Stimulated activated effector memory CD8-positive, alpha-beta T cell treated with anti-CD3 and anti-CD28 coated beads, Interleukin-12 subunit alpha, Interleukin-12 subunit beta, amount 100 ng/mL, for 72 hours (primary cell): ENCODE measurements at places on chromosomes 3 and 15.
A peak's percentile ranks its signal among the peaks of the same experiment; 100 is the strongest.

- DNase-seq = peak; percentile 45
These were observed 420 bp downstream of the SLC27A2 start for GRCh38 chr15:50182219-50183013.

DNA sequence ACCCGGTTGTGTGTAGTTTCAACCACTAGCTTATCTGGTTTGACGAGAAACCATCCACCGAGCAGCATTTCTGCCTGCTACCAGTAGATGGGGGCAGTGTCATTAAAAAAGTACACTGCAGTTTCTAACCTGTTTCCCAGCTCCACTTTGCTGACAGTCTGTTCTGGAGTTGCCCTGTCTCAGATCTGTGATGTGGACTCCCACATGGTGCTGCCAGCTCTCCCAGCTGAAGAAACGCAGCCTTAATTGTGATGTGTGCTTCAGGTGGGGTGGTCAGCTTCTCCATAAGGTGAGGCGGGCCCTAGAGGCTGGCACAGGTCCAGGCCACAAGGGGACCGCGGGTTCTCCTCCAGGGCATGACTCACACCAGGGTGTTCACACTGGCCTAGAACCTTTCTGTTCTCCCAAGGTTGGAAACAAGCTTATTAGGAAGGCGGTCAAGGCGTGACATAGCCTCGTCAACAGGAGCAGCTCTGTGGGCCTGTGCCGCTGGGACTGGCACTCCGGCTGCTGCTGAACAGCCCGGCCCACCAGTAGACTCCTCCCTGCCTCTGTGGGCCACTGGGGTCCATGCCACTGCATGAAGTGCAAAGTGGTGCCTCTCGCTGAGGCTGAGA lies 2.9 kb upstream of the FAM43A start:
- peak; percentile 84 for DNase-seq

DNA sequence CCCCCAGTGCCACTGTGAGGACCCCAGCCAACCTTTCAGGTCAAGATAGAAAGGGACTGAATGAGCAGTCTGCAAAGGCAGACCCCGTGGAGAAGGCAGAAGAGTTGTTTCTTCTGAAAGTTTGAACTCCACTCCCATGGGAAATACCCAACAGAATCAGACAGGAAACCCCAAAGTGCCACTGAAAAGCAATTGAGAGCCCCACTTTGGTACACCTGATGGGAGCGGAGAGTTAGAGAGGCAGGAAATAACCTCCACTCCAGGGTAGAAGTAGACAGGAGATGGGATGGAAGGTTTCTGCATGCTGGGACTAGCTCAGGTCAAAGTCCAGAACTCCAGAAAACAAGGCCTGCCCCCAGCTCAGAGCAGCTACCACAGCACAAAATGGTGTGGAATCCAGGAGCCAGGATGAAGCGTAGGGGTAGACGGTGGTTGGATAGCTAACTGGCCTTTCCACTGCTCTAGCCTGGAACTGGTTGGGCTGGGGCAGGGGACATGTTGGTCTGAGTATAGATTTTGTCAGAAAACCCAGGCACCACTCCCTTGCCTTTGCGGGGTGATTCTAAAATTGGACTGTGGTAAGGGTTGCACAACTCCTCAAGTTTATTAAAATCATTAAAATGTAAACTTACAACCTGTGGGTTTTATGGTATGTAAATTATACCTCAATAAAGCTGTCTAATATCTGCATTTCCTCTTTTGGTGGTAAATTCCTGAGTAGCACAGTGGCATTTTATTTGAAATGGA lies 1.9 kb upstream of the RAB43 start:
- DNase-seq = no peak

GRCh38 chr3:71453319-71453718 lies 130.2 kb downstream of the FOXP1 start:
- DNase-seq = no peak

GRCh38 chr15:82764117-82764490 lies 41.8 kb downstream of the FSD2 start:
- DNase-seq = no peak

- no peak for DNase-seq
These were observed 9.0 kb upstream of the BTLA start for GRCh38 chr3:112508261-112508660.

GRCh38 chr15:26438718-26439117 lies 334.1 kb downstream of the GABRB3 start:
- no peak for DNase-seq

GRCh38 chr15:82921939-82922338 lies 30.6 kb downstream of the HOMER2 start:
- no peak for DNase-seq

DNA sequence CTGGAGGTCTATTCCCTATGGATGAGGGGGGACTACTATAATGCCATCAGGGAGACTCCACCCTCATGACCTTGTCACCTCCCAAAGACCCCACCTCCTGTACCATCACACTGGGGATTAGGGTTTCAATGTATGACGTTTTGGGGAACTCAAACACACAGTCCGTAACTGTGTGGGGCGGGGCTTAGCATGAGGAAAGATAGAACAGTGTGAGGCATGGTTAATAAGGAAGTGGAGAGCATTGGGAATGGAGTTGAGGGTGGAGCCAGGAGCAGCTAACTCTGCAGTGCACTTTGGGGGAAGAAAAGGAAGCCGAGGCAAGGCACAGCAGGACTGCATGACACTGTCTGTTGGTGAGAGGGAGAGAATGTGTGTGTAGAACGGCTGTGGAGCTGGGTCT lies 90.9 kb upstream of the AGBL1 start:
- no peak for DNase-seq

DNA sequence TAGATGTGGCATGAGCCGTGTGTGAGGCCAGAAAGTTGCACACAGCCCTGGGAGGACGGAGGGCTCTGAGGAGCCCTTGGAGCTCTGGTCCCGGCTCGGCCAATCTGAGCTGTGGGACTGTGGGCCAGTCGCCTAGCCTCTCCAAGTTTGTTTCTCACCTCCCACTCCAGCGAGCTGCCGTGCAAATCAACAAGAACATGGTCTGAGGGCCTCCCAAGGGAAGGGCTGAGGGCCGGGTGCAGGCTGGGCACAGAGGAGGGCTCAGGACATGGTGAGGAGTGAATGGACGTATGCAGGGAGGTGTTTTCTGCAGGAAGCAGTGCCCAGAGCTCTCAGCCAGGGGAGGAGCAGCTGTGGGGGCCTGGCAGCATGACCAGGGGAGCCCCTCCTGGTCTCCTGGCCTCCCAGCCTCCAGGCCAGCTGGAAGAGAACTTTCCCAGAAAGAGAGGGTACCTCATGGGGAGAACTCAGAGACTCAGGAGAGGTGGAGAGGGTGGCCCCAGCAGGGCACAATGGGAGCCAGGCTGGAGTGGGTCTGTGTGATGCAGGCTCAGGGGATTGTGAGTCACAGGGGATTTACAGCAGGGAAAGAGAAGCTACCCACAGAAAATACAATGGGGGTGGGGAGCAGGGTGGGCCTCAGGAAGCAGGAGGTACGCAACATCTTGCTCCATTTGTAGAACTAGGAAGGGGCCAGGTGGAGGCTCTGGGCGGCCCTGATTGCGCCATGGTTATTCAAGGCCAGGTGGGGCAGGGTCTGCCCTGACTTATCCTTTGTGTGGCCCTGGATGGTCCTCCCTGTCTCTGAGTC lies 24.8 kb downstream of the PSTPIP1 start:
- no peak for DNase-seq
